ENCODE measurements at places on chromosomes 6 and 20.

GRCh38 chr6:7726416-7727085 is 652 bp downstream of the BMP6 start:
- no peak for DNase-seq

DNA sequence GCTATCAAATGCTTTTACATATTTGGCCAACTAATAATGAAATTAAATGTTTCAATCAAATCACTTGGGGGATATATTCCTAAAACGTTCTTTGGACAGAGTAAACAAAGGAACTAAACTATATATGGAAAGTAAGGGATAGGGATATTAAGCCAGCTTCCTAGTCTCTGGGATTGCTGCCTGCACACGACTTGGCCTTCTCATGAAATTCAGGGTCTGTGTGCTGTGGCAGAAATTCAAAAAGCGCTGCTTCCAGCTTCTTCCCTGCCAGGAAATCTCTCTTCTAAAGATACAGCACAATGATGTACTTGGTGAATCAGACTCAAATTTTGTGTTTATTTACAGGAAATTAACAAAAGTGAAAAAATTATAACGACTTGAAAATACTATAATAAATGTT is 206.3 kb upstream of the RAB32 start:
- peak; percentile 83 for DNase-seq

DNA sequence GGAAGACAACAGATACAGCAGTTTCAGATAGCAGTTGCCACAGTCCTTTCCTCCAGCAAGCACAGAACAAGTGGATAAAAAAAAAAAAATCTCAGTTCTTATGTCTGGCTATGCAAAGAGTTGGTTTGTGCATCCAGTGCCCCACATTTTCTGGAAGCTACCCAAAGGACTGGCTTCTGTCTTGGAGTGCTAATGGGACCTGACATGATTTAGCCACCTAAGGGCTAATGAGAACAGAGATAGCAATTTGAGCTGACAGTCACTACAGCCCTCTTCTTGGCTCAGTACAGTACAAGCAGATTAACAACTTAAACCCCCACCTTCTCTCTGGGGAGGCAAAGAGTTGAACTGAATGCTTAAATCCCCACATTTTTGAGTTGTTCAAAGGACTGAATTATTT is 976.8 kb downstream of the TBC1D32 start:
- DNase-seq, result no peak

DNA sequence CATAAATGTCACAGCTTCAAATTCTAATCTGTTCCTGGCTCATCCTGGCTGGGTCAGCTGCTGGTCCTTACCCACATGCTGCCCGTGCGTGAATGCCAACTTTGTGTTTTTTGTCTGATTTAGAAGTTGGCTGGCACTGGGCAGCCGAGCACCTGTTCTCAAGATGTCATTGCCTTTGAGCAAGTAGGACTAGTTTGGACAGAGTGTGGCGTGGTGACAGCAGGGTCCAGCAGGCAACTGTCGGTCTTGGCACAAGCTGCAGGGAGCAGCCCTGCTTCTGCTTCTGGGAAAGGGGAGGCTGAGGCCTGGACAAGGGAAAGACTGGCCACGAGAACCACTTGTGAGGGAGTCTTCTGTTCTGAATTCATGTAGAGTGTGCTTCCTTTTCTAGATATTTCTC is 26.4 kb upstream of the ADRM1 start:
- DNase-seq, result peak; percentile 94

DNA sequence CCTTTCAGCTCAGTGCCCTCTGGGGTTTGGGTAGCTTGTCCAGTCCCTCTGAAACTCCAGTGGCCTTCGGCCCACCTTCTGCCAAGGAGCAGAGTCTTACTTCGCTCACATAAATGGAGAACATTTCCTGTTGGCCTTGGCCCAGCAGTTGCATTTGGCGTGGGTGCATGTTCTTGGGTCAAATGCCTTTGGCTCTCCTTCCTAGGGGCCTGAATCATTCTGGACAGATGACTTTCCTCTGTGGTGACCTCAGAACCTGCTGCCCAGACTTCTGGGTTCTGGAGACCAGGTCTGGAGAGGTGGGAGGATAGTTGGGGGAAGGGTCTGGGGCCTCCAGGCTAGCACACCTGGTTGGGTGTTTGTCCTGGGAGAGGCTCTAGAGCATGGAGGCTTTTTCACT is 29.3 kb downstream of the BCAS4 start:
- no peak for DNase-seq

DNA sequence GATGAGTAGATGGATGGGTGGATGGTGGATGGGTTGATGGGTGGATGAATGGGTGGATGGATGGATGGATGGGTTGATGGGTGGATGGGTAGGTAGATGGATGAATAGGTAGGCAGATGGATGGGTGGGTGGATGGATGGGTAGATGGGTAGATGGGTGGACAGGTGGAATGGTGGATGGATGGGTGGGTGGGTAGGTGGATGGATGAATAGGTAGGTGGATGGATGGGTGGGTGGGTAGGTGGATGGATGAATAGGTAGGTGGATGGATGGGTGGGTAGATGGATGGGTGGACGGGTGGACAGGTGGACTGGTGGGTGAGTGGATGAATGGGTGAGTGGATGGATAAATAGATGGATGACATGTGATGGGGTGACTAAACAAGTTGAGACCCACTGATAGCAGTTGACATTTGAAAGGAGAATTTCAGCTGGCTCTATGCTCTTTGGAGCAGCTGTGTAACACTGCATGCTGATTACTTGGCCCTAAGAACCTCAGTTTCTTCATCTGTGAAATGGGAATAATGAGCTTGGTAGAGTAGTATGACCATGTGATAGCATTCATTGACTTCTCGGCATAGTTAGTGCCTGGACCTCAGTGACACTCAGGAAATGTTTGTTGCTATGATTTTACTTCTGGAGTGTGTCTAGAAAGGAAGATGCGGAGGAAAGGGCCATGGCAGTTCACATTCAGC is 184.3 kb downstream of the NFATC2 start:
- no peak for DNase-seq

DNA sequence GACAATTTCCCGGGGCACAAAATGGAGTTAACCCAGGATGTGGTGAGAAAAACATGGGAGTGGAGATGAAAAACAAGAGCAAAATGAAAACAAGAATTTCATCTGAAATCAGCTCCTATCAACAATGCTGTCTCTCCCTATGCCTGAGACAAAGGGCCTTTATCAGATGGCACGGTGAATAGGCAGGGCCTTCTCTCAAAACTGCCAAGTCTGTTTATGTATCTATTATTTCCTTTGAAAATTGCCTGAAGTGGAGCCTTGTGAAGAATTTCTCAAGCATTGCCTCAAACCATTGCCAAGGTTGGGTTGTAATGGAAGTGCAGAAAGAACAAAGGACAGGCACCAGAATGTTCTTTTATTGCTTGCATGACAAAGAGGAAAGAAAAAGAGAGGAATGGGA is 74.7 kb downstream of the BTBD3 start:
- no peak for DNase-seq

DNA sequence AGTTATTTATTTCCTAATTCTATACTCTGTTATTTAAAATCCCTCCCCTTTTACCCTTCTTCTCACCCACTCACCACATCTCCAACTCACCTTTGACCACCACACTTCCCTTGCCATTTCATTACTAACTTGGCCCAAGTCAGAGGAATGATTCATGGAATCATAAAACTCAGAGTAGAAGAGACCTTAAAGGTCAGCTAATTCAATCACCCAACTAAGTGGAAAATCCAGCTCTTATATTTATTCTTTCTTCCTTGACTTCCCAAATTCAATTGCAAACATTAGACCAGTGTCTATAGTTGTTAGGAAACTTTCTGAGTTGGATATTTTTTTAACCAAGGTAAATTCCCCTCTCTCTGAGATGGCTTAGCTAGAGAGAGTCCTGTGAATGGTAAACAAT is 26.5 kb upstream of the HEY2 start:
- DNase-seq, result no peak

GRCh38 chr6:110649704-110650103 is 165.6 kb downstream of the CDK19 start:
- DNase-seq, result no peak

GRCh38 chr6:130417951-130418350 is 52.1 kb downstream of the TMEM200A start:
- DNase-seq, result no peak

DNA sequence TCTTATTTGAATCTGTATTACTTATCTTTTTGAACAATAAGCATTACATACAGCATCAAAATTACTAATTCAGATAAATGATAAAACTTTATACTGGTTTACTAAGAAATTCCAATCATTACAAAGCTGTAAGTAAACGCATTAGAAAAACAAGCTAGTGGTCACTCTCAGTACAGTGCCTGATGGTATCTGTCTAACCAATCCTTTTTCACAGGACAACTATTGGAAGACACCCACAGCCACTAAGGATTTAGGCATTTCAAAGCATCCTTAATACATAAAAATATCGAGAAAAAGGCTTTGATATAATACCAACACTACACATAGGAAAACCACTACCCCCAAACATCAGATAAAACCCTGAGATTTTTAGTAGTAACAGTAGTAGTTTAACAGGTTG is 2.6 kb downstream of the CD164 start:
- DNase-seq, result no peak

GRCh38 chr20:48209102-48209501 is 423.8 kb upstream of the SULF2 start:
- no peak for DNase-seq
